ENCODE measurements at places on chromosomes 6 and 20. TPM values are rescaled to one million over a fixed set of nuclear protein-coding genes. Genes with fewer than 3 reads are reported as not detected.

DNA sequence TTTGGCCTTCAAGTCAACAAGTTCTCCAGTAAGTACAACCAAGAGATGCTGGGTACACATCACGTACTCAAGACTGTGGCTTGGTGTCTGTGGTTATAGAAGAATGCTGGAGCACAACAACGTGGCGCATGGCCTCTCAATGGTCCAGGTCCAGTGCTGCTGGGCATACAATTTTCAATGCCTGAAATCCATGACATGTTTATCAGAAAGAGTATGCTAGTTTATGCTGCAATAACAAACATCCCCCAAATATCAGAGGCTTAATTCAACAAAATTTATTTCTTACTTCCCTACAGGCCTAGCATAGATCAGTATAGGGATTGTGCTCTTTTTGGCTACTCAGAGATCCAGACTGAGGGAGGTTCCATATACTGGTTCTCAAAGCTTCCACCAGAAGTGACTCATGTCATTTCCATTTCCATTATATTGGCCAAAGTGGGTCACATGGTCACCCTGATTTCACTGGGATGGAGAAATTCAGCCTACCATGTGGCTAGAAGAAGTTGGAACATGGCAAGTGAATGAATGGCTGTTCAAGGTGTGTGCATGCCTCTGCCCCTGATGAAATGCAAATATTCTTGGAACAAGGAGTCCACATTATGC is 33.3 kb upstream of the KIF16B start:
- no peaks in the 10 kb centered on the region for H3K4me1 ChIP-seq
- H3K4me3 ChIP-seq, result no peak overlapping the region
- no peak overlapping the region for H3K27ac ChIP-seq
- no peaks in the 10 kb centered on the region for H3K36me3 ChIP-seq

The HSPA1L gene
- total RNA-seq, result 0.74 TPM

GRCh38 chr20:35478804-35479472 is 23.5 kb downstream of the CEP250 start:
- peaks cover 29% of the 10 kb centered on the region for H3K36me3 ChIP-seq
- H3K27ac ChIP-seq, result no peak overlapping the region
- H3K4me3 ChIP-seq, result no peak overlapping the region
- no peak for DNase-seq
- no peaks in the 10 kb centered on the region for H3K4me1 ChIP-seq

The RRAGD gene
- 2.0 TPM for total RNA-seq

The MACROD2 gene
- 0.97 TPM for total RNA-seq

The PAK5 gene
- not detected for total RNA-seq

The C20orf144 gene
- not detected for total RNA-seq

DNA sequence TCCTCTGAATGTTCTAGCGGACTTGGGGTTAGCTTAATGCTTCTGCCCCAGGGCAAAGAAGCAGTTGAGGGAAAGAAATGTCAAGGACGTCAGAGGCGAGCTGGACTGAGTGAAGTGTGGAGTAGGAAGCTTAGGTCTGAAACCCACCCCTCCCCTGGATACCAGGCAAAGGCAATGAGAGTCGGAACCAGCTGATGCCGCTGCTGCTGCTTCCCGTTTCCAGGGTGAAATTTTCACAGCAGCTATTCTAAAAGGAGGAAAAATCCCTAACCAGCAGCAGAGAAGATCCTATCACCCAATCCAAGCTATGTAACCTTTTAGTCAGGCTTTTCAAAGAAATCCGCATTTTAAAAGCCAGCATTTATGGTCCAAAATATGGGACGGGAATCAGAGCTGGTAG is 564.3 kb downstream of the LMBRD1 start:
- no peak overlapping the region for H3K27ac ChIP-seq
- no peak for DNase-seq
- H3K36me3 ChIP-seq, result no peaks in the 10 kb centered on the region
- no peak overlapping the region for H3K4me3 ChIP-seq

DNA sequence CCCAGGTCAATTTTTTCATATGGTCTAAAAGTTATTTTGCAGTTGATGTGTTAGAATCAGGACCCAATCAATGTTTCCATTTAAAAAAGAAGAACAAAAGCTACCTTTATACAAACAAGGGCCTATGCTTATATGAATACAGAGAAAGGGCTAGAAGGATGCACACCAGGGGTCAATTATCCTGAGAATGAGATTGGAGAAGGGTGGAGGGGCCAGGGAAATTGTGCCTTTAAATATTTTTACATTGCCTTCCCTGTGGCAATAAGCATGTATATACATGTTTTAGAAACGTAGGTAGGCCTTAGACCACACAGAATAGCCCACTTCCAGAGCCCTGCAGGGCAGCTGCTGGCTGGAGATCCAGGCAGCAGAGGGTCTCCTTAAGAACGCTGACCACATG is 12.7 kb downstream of the EXOC2 start:
- DNase-seq, result no peak
- no peaks in the 10 kb centered on the region for H3K36me3 ChIP-seq
- H3K4me3 ChIP-seq, result no peak overlapping the region
- no peaks in the 10 kb centered on the region for H3K27me3 ChIP-seq
- no peak overlapping the region for H3K27ac ChIP-seq

The SLC32A1 gene
- total RNA-seq, result not detected

The OR2H2 gene
- total RNA-seq, result not detected

DNA sequence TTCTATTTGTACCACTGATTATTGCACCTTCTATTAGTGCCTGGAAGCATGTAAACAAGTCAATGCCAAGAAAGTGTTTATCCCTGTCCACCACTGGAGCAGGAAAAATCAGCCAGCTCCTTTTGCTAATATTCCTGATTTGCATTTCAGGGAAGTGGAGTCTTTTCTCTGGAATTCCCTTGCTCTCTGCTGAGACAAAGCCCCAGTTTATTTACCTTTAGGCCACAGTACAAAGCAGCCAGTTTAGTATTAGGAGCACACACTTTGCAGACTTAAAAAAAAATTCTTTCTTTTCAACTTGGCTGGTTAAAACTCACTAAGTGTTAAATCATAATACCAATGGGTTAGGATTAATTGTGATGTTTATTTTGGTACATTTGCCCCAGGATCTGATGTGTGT is 631.1 kb downstream of the PKHD1 start:
- no peaks in the 10 kb centered on the region for H3K27me3 ChIP-seq
- no peaks in the 10 kb centered on the region for H3K36me3 ChIP-seq
- DNase-seq, result no peak
- H3K4me3 ChIP-seq, result no peak overlapping the region

The PARD6B gene
- total RNA-seq, result 0.07 TPM

The BACH2 gene
- 5.9 TPM for total RNA-seq

The OPRM1 gene
- total RNA-seq, result not detected

The CPXM1 gene
- total RNA-seq, result 20.3 TPM

- H3K27ac ChIP-seq, result no peak overlapping the region
- H3K4me3 ChIP-seq, result no peak overlapping the region
- H3K36me3 ChIP-seq, result peaks cover 14% of the 10 kb centered on the region
- H3K4me1 ChIP-seq, result peaks cover 38% of the 10 kb centered on the region
- no peak for DNase-seq
- no peaks in the 10 kb centered on the region for H3K27me3 ChIP-seq
Observed at GRCh38 chr6:158043586-158044524, 62.2 kb downstream of the SYNJ2 start.

DNA sequence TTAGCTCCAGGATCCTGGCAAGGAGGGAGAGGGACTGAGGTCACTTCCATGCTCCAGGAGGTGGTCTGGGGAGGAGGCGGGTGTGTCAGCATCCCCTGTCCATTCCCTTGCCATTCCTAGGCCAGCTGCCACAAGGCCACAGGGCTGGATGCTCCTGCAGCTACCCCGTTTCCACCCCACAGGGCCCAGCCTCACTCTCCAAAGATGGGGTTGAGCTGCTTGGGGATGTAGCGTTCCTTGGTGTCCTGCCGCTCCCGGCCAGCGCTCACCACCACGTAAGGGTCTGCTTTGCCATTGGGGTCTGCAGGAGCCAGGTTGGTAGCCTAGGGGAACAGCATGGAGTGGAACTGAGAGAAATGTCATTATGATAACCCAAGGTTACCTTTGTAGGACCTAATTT is 23.0 kb downstream of the ERGIC3 start:
- H3K27ac ChIP-seq, result no peak overlapping the region
- no peak for DNase-seq
- H3K36me3 ChIP-seq, result no peaks in the 10 kb centered on the region
- no peaks in the 10 kb centered on the region for H3K27me3 ChIP-seq

The SOBP gene
- total RNA-seq, result 6.1 TPM

The PAX1 gene
- total RNA-seq, result not detected

- no peaks in the 10 kb centered on the region for H3K4me1 ChIP-seq
- no peaks in the 10 kb centered on the region for H3K36me3 ChIP-seq
- no peaks in the 10 kb centered on the region for H3K27me3 ChIP-seq
- no peak overlapping the region for H3K27ac ChIP-seq
- DNase-seq, result no peak
Observed at GRCh38 chr6:122953766-122954165, 42.3 kb upstream of the CLVS2 start.

The FOXS1 gene
- not detected for total RNA-seq

- DNase-seq, result peak; percentile 88
- peak within 1 kb of the TSS; percentile 96 for H3K27ac ChIP-seq
- H3K4me3 ChIP-seq, result peak within 1 kb of the TSS; percentile 96
- H3K4me1 ChIP-seq, result peaks cover 81% of the 10 kb centered on the region
Observed at GRCh38 chr20:38165089-38165965, at the start of gene TGM2. TGM2 (minus strand) TSS chr20:38165270; CDS start chr20:38165198, 72 bp downstream.

The TFAP2D gene
- total RNA-seq, result not detected

GRCh38 chr6:131136021-131136786 is 937 bp downstream of the AKAP7 start:
- peak overlapping the region; percentile 49 for H3K27ac ChIP-seq
- H3K27me3 ChIP-seq, result no peaks in the 10 kb centered on the region
- peak overlapping the region; percentile 94 for H3K4me3 ChIP-seq
- no peaks in the 10 kb centered on the region for H3K36me3 ChIP-seq
- H3K4me1 ChIP-seq, result peaks cover 8% of the 10 kb centered on the region
- peak; percentile 60 for DNase-seq

DNA sequence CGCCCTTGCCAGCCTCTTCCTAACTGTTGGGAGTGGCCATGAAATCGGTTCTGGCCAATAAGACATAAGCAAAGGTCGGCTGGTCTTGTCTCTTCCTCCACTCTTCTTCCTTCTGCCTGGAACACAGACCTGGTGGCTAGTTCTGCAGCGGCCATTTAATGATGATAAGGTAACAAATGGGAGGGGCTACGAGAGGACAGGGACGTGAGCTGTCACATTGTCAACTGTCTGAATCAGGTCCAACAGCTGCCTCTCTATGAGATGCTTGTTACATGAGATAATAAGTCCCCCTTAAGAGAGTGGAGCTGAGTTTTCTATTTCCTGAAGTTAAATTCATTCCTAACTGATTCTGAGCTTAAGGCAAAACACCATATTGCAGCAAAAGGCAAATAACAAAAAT is 12.5 kb upstream of the TMEM242 start:
- no peaks in the 10 kb centered on the region for H3K4me1 ChIP-seq
- no peaks in the 10 kb centered on the region for H3K36me3 ChIP-seq
- DNase-seq, result no peak
- no peak overlapping the region for H3K27ac ChIP-seq

- no peak for DNase-seq
- no peaks in the 10 kb centered on the region for H3K36me3 ChIP-seq
- no peak overlapping the region for H3K27ac ChIP-seq
- peaks cover 8% of the 10 kb centered on the region for H3K4me1 ChIP-seq
- no peaks in the 10 kb centered on the region for H3K27me3 ChIP-seq
Observed at GRCh38 chr6:154550779-154551178, 40.3 kb upstream of the CNKSR3 start.

- no peak overlapping the region for H3K27ac ChIP-seq
- peak; percentile 42 for DNase-seq
- no peaks in the 10 kb centered on the region for H3K4me1 ChIP-seq
- H3K36me3 ChIP-seq, result no peaks in the 10 kb centered on the region
- H3K4me3 ChIP-seq, result no peak overlapping the region
Observed at GRCh38 chr20:8305449-8305978, 173.4 kb downstream of the PLCB1 start.

DNA sequence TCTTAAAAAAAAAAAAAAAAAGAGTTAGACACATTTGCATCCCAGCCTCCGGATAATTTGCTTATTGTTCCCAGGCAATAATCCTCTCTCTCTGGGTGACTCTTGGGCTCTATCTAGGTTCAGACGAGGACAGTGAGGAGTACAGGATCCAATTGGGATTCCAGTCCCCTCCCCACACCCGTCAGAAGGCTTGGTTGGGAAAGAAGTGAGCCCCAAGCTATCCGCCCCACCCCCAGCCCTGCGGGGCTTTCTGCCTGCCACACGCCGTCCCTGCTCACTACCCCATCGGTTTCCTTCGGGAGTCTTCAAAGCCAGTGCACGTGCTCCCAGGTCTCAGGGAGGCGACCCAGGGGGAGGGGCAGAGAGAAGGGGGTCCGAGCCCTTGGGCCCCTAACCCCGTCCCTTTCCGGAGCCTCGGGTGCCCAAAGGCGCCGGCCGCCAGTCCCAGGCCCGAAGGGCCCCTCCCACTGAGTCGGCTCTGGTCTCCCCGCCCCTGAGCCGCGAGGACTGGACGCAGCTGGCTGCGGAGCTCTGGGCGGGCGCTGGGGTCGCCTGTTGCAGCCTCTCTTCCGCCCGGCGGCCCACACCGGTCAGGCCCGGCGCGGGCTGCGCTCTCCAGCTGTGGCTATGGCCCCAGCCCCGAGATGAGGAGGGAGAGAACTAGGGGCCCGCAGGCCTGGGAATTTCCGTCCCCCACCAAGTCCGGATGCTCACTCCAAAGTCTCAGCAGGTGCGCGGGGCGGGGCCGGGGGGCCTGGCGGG is 2.5 kb downstream of the MYMX start:
- no peaks in the 10 kb centered on the region for H3K36me3 ChIP-seq
- no peaks in the 10 kb centered on the region for H3K27me3 ChIP-seq
- DNase-seq, result peak; percentile 87
- H3K4me1 ChIP-seq, result peaks cover 43% of the 10 kb centered on the region
- H3K4me3 ChIP-seq, result peak overlapping the region; percentile 5

The FOXP4 gene
- total RNA-seq, result 23.9 TPM

The FHL5 gene
- not detected for total RNA-seq

DNA sequence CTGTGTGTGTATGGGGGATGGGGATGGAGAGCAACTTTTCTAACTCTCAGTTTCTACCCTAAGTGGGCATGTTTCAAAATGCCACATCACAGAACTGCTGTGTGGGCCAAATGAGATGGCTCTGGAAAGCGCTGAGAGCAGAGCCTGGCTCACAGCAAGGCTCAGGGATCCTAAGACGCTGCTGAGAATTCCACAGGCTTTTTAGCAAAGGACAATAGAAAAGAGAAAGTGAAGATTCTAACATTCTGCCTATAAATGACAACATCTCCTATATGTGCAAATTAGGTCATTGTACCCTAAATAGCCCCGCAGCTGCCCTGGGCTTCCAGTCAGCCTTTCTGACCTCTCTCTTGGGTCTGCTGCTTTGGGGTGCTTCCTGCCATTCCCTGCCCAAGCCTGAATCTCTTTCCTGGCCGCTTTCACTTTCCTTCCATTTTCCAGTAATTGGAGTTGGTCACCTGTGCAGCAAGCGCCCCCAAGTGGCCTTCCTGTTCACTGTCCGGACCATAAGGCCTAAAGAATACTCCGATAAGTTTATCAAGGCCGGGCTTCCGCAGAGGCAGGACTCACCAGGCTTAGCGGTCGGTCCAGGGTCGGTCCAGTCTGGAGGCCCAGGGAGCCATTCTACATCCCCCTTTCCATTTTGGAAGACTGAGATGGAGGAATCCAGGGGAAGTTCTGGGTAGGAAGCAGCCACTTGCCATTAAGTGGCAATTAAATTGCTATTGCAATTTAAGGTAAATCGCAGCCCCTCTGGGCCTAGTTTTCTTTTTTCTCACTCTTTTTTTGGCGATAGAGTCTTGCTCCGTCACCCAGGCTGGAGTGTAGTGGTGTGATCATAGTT is 6.7 kb upstream of the DDR1 start:
- H3K27me3 ChIP-seq, result peaks cover 2% of the 10 kb centered on the region
- peaks cover 23% of the 10 kb centered on the region for H3K4me1 ChIP-seq
- peak; percentile 92 for DNase-seq
- no peak overlapping the region for H3K4me3 ChIP-seq
